Activated CD8-positive, alpha-beta T cell treated with anti-CD3 and anti-CD28 coated beads, Interleukin-2, amount 10 ng/mL, durations not matched to agents 7 days and 5 days (primary cell): ENCODE measurements at places on chromosomes 2 and 18.

DNA sequence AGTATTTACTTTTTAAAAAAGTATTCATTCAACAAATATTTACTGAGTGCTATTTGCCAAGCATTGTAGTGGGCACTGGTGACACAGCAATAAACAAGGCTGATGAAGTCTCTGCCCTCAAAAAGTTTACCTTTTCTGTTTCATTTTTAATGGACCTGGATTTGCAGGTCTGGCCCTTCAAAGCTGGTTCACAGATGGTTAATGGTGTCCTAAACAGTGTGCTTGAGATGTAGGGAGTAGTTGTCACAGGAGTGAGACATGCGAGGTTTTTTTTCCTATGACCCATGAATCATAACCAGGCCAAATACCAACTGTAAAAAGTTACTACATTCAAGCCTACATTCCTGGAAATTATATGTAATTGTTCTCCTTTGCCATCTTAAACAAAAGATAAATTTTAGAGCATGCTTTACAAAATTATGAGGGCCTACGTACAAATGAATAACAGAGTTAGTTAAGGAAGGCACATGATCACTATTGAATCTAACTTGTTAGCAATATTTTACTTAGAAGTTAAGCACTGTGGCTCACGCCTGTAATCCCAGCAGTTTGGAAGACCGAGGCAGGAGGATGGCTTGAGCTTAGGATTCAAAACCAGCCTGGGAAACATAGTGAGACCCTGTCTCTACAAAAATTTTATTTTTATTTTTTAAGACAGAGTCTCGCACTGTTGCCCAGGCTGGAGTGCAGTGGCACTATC lies 223.9 kb downstream of the MBD5 start:
- H3K4me3 ChIP-seq = no peak overlapping the region
- no peak overlapping the region for H3K27ac ChIP-seq
- DNase-seq = no peak
- no peaks in the 10 kb centered on the region for H3K4me1 ChIP-seq
- no peaks in the 10 kb centered on the region for H3K27me3 ChIP-seq

GRCh38 chr2:1743396-1744150 lies 742 bp downstream of the PXDN start:
- peaks cover 9% of the 10 kb centered on the region for H3K4me1 ChIP-seq
- H3K27ac ChIP-seq = no peak overlapping the region
- DNase-seq = peak; percentile 10

DNA sequence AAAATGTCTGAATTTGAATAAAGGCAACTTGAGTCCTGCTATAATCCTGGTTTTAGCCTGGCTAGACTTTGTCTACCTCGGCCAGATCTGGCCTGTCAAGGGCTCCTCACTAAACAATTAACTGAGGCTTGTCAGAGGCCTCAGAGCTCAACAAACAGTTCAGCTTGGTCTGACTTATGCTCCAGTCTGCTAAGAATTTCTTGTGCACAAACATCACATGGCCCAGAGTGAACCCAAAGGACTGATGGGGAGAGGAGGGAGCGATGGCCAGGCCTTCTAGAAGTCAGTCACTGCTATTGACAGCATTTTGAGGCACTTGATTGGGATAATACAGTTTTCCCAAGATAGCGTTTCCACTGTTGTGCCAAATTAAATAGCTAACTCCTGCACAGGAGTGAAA lies 555.1 kb upstream of the ID2 start:
- H3K27ac ChIP-seq = no peak overlapping the region
- no peaks in the 10 kb centered on the region for H3K4me1 ChIP-seq
- no peaks in the 10 kb centered on the region for H3K36me3 ChIP-seq
- no peak for DNase-seq

- no peak overlapping the region for H3K4me3 ChIP-seq
- H3K27me3 ChIP-seq = peaks cover 8% of the 10 kb centered on the region
- no peaks in the 10 kb centered on the region for H3K4me1 ChIP-seq
- no peaks in the 10 kb centered on the region for H3K36me3 ChIP-seq
Measured at GRCh38 chr2:175834477-175834876, 167.6 kb downstream of the LNPK start.

- H3K36me3 ChIP-seq = peaks cover 2% of the 10 kb centered on the region
- DNase-seq = no peak
- no peaks in the 10 kb centered on the region for H3K27me3 ChIP-seq
- H3K4me1 ChIP-seq = peaks cover 37% of the 10 kb centered on the region
Measured at GRCh38 chr2:237892478-237892877, 33.1 kb downstream of the RAMP1 start.

DNA sequence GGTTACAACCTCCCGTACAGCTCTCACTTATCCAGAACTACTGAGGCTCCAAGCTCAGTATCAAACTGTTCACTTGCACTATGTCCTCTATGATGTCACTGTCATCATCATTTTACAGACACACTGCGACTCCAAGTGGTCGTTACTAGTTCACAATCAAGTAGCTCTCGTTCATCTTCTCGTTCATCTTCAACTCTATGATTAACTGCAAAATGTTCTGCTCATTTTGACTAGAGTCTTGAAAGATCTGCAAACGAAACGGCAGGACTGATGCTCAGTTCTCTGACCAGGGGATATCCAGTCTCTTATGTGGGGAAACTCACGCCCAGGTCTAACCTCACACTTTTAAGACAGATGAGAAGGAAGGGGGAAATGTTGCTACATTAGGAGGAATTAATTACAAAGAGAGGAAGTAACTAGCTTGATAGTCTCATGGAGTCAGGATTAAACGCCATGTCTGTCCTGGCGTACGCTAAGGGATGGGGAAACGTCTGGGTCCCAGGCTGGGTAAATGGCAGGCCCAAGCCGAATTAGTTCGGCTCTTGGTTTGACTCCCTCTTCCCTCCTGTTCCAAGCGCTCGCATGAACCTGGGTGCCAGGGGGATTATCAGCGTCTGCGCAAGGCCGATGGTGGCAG lies 794 bp upstream of the CHCHD5 start:
- H3K36me3 ChIP-seq = peaks cover 19% of the 10 kb centered on the region
- peak overlapping the region; percentile 99 for H3K27ac ChIP-seq
- DNase-seq = peak; percentile 28
- H3K4me3 ChIP-seq = peak overlapping the region; percentile 95

DNA sequence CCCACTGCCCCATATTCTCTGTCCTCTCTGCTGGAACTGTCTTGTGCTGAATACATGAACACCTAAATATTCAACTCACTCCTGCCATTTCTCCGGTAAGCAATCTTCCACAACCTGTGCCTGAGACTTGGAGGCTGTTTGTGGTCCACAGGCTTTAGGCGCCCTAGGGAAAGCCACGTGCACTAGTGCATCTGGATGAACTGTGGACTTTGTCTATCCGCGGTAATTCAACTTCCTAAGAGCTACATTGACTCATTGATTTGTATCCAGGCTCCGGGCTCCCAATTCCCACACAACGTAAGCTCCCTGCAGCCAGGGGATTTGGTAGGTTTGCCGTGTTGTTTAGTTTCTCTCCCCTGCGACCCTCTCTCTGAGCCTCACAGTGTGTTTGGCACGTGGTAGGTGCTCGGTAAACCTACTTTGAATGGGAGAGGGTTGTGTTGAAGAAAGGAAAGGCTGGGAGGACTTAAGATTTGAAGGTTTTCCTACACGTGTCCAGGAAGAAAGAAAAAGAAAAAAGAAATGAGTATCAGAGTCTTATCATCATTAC lies 718.2 kb downstream of the DPP10 start:
- H3K27ac ChIP-seq = peak overlapping the region; percentile 60
- peak overlapping the region; percentile 20 for H3K4me3 ChIP-seq
- DNase-seq = no peak
- H3K36me3 ChIP-seq = peaks cover 6% of the 10 kb centered on the region

DNA sequence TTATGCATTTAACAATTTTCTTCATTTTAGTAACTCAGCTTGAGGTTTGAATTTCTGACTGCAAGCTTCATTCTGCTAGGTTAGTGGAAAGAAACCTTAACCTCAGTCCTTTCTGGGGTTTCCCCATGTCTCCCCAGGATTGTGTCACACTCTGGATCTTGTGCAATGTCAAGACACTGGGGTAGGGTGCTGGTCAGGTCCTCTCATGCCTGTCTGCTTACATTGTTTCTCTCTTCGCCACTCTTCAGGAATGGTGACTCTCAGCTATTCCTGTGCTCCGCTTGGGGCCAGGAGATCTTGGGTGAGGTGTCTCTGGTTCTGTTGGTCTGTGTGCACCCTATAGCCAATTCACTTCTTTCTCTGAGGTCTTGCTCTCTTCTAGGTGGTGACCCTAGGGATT lies 23.9 kb downstream of the CTLA4 start:
- H3K36me3 ChIP-seq = no peaks in the 10 kb centered on the region
- H3K4me1 ChIP-seq = peaks cover 42% of the 10 kb centered on the region
- H3K27me3 ChIP-seq = no peaks in the 10 kb centered on the region
- no peak overlapping the region for H3K4me3 ChIP-seq
- peak; percentile 40 for DNase-seq

- no peaks in the 10 kb centered on the region for H3K27me3 ChIP-seq
- H3K4me1 ChIP-seq = peaks cover 49% of the 10 kb centered on the region
- H3K4me3 ChIP-seq = no peak overlapping the region
- peaks cover 20% of the 10 kb centered on the region for H3K36me3 ChIP-seq
Measured at GRCh38 chr2:8534729-8535468, 147.0 kb upstream of the ID2 start.

DNA sequence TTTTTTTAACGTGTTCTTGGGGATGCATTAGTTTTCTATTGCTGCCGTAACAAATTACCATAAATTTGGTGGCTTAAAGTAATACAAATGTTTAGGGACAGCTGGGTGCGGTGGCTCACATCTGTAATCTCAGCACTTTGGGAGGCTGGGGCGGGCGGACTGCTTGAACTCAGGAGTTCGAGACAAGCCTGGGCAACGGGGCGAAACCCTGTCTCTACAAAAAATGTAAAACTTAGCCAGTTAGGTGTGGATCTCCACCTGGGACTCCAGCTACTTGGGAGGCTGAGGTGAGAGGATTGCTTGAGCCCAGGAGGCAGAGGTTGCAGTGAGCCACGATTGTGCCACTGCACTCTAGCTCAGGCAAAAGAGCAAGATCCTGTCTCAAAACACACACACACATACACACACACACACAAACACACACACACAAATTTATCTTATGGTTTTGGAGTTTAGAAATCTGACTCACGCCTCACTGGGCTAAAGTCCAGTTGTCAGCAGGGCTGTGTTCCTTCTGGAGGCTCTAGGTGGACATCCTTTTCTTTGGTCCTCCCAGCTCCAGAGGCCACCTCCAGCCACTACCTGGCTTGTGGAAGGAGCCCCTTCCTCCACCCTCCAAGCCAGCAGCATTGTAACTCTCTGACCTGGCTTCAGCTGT lies 76.1 kb downstream of the SEPTIN10 start:
- no peaks in the 10 kb centered on the region for H3K4me1 ChIP-seq
- DNase-seq = no peak
- H3K27ac ChIP-seq = no peak overlapping the region
- no peak overlapping the region for H3K4me3 ChIP-seq
- H3K36me3 ChIP-seq = no peaks in the 10 kb centered on the region
- peaks cover 15% of the 10 kb centered on the region for H3K27me3 ChIP-seq

DNA sequence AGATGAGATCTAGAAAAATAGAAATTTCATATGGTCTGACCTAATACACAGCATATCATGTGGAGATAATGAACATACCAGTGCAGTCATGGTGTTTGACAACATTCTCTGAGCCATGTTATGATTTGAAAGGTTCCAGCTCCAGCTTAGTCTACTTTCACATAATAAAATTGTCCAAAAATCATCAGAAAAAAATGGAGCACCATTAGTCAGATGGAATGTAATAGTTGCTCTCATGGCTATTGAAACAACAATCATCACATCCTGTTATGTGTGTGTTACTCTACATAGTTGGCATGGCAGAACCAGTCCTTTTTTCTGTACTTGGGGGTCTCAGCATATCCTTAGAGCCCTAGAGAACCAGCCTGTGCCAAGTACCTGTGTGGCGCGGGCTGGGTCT lies 678.9 kb upstream of the FANCL start:
- no peak for DNase-seq
- no peaks in the 10 kb centered on the region for H3K27me3 ChIP-seq
- H3K4me3 ChIP-seq = no peak overlapping the region
- H3K4me1 ChIP-seq = no peaks in the 10 kb centered on the region
- H3K36me3 ChIP-seq = no peaks in the 10 kb centered on the region

GRCh38 chr2:172613615-172614231 lies 57.8 kb downstream of the PDK1 start:
- H3K4me3 ChIP-seq = no peak overlapping the region
- H3K36me3 ChIP-seq = peaks cover 13% of the 10 kb centered on the region
- no peaks in the 10 kb centered on the region for H3K4me1 ChIP-seq
- no peak overlapping the region for H3K27ac ChIP-seq
- no peak for DNase-seq

- H3K27me3 ChIP-seq = no peaks in the 10 kb centered on the region
- H3K4me1 ChIP-seq = no peaks in the 10 kb centered on the region
- no peaks in the 10 kb centered on the region for H3K36me3 ChIP-seq
- no peak for DNase-seq
Measured at GRCh38 chr2:133378386-133378785, 189.9 kb downstream of the NCKAP5 start.

DNA sequence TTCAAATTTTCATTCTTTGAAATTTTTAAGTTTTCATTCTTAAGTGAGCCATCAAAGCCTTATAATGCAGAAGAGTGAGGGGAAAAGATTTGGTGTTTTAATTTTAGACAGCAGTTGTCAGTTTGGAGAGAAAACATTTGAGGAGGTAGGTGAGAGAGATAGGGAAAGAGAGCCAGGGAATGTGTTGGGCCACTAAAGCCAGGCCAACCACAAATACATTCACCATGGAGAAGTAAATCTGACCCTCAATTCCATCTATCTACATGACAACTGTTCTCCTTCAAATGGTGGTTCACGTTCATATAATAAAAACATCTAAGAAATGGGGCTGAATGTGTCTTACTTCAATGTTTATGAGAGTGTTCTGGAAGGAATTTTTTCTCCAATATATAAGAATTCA lies 553.0 kb upstream of the SYT4 start:
- DNase-seq = no peak
- no peaks in the 10 kb centered on the region for H3K4me1 ChIP-seq
- H3K4me3 ChIP-seq = no peak overlapping the region
- H3K27ac ChIP-seq = no peak overlapping the region
- no peaks in the 10 kb centered on the region for H3K36me3 ChIP-seq

DNA sequence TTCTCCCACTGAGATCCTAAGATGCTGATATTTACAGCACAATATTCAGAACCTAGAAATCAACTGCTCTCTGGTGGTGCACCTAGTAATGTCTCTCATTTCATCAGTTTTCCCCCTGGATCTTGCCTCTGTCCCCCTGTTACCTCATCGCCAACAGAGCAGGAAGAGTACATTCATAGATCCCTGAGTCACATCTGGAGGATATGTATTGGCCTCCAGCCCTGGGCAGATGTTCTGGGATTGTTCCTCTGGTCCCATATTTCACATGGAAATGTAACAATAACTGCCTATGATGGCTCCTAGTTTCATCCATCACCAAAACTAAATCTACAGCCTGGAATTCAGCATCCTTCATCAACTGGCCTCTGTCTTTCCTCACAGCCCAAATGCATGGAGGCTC lies 278.8 kb upstream of the SLC14A2 start:
- H3K4me3 ChIP-seq = no peak overlapping the region
- H3K27me3 ChIP-seq = no peaks in the 10 kb centered on the region
- no peaks in the 10 kb centered on the region for H3K36me3 ChIP-seq
- H3K4me1 ChIP-seq = no peaks in the 10 kb centered on the region
- H3K27ac ChIP-seq = no peak overlapping the region

- no peak for DNase-seq
- H3K4me3 ChIP-seq = no peak overlapping the region
- H3K36me3 ChIP-seq = no peaks in the 10 kb centered on the region
- H3K27me3 ChIP-seq = no peaks in the 10 kb centered on the region
- H3K4me1 ChIP-seq = no peaks in the 10 kb centered on the region
Measured at GRCh38 chr2:162711832-162712540, 126.6 kb downstream of the KCNH7 start.

- H3K4me1 ChIP-seq = no peaks in the 10 kb centered on the region
- peaks cover 12% of the 10 kb centered on the region for H3K27me3 ChIP-seq
- no peak overlapping the region for H3K27ac ChIP-seq
- DNase-seq = no peak
- H3K4me3 ChIP-seq = no peak overlapping the region
- no peaks in the 10 kb centered on the region for H3K36me3 ChIP-seq
Measured at GRCh38 chr18:3716116-3716660, 266.2 kb downstream of the TGIF1 start.
